ENCODE measurements at places on chromosomes 12 and 14.

DNA sequence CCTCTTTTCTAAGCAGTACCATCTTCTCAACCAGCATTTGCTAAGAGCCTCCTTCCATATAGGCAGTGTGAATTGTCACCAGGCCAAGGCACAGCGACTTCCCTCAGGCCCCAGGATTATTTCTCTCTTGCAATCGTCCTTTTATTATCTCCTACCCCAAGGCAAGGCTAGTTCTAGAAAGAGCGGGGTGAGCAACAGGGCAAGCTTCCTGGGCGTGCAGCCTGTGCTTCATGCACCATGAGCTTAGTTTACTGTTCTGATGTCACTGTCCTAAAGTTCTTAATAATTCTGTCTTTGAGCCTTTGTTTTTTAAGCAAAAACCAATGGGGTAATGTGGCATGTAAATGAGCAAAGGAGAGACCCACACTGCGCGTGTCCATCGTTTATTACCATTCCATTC, 27.9 kb downstream of the DUSP6 start:
- DNase-seq = no peak

- DNase-seq = no peak
Measured at GRCh38 chr14:101151226-101151926, 247.9 kb upstream of the RTL1 start.

GRCh38 chr14:22910916-22911315, 8.0 kb downstream of the RBM23 start:
- no peak for DNase-seq

- DNase-seq = no peak
Measured at GRCh38 chr12:48965298-48965838, 6.2 kb downstream of the WNT10B start.

DNA sequence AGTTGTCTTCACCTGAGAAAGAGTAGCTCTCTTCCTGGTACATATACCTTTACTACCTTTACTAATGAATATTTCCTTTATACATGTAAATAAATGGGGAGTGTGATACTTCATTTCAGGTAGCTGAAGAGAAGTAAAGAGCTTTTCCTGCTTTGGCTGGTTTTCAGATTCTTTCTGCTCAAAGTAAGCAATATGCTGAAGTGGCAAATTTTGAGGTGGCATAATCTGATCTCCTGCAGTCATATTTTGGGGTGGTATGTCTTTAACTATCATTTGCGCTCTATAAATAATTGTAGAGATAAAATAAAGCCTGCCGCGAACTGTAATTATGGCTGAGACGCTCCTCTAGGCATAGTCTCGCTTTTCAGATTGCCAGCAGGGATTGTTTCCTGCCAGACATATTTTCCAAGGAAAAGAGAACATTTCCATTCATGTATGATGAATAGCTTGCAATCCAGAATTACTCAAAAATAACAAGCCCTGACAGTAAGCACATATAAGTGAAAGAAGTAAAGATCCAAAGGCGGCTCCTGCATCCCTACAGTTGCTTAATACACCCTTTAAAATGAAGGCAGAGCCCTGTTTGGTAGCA, 200.7 kb downstream of the C12orf50 start:
- DNase-seq = no peak

DNA sequence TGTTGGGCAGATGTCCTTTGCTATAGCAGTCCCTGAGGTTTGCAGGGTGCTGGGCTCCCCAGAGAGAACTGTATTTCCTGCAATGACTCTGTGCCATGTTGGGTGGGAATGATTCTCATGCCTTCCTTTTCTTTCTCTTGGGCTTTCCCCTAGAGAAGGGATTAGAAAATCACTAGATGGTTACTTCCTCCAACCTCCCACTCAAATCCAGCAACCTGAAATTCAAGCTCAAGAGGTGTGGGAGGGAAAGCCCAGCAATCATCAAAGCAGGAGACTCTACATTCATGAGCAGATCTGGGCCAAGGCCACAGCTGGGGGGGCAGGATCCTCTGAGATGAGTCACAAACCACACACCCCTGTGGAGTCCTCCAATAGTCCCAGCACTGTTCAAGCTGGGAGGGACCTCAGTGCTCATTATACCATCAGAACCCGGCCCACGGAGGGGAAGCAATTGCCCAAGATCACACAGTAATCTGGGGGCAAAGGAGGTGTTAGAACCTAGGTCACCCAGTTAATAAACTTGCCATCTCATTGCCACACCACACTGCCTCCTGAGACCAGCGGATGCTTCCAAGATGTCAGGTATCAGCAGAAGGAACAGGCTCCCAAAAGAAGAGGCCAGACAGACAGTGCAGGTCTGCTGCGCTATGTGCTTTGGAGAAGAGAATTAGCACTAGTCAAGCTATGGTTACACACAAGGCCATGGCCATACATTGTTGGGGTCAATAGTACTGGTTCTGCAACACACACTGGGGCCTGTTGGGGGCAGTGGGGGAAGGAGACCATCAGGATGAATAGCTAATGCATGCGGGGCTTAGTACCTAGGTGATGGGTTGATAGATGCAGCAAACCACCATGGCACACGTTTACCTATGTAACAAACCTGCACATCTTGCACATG, 65.7 kb downstream of the TTC9 start:
- DNase-seq = no peak

DNA sequence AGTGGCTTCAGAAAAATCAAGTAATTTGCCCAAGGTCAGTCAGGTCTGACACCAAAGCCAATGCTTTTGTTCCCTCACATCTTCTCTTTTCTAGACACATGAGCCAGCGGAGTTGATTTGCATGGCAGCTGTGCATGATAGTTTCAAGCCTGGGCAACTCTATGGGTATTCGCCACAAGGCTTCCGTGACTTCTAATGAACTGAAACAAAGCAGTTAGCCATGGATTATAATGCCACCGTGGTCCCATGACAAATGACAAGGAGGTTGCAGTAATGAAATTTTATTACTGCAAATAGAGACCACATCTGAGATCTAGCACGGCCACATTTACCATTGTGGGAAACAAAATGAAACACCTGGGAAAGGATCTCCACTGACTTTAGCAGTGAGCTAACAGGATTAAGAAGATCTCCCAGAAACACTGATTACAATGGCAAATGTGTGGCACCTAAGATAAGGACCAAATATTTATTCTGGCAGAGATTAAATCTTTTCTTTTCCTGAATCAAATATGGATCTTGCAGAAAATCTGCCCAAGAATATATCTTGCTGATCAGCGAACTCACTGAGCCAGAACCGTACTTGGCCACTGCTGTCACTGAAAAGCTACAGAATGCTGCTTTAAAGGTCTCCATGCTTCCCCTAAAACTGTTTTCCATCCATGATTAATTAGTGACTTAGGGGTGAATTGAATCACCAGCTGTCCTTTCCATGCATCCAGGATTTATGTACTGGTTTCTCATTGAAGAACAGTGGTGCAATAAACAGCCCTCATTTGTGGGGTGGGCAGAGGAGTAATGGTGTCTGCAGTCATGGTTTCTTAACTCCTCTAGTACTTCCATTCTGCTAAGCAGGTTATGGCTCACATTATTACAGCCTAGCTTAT, 551.0 kb downstream of the DIO2 start:
- no peak for DNase-seq

DNA sequence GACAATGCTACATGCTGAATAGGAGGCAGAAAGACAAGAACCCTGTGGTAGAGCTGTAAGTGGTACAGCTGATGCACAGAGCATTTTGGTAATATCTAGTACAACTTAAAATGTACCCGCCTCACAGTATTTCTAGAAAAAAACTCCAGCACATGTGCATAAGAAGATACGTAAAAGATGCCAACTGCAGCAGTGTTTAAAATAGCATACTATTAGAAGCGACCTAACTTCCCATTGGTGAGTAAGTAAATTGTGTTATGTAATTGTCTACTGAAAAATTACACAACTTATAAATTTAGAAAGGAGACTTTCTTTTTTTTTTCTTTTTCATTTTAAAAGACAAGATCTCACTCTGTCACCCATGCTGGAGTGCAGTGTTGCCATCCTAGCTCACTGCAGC, 114.3 kb upstream of the CAND1 start:
- no peak for DNase-seq

- DNase-seq = no peak
Measured at GRCh38 chr12:70032076-70032475, 207.0 kb downstream of the MYRFL start.

GRCh38 chr12:79155683-79156082, 291.1 kb downstream of the SYT1 start:
- no peak for DNase-seq

GRCh38 chr12:121245951-121246350, 36.0 kb downstream of the P2RX4 start:
- DNase-seq = no peak

- no peak for DNase-seq
Measured at GRCh38 chr14:93155667-93156066, 29.0 kb downstream of the MOAP1 start.

- DNase-seq = no peak
Measured at GRCh38 chr12:87760943-87761342, 268.3 kb downstream of the C12orf50 start.

GRCh38 chr12:80087486-80088213, 11.7 kb upstream of the OTOGL start:
- no peak for DNase-seq

- peak; percentile 26 for DNase-seq
Measured at GRCh38 chr14:74518221-74518620, 24.7 kb downstream of the ISCA2 start.

DNA sequence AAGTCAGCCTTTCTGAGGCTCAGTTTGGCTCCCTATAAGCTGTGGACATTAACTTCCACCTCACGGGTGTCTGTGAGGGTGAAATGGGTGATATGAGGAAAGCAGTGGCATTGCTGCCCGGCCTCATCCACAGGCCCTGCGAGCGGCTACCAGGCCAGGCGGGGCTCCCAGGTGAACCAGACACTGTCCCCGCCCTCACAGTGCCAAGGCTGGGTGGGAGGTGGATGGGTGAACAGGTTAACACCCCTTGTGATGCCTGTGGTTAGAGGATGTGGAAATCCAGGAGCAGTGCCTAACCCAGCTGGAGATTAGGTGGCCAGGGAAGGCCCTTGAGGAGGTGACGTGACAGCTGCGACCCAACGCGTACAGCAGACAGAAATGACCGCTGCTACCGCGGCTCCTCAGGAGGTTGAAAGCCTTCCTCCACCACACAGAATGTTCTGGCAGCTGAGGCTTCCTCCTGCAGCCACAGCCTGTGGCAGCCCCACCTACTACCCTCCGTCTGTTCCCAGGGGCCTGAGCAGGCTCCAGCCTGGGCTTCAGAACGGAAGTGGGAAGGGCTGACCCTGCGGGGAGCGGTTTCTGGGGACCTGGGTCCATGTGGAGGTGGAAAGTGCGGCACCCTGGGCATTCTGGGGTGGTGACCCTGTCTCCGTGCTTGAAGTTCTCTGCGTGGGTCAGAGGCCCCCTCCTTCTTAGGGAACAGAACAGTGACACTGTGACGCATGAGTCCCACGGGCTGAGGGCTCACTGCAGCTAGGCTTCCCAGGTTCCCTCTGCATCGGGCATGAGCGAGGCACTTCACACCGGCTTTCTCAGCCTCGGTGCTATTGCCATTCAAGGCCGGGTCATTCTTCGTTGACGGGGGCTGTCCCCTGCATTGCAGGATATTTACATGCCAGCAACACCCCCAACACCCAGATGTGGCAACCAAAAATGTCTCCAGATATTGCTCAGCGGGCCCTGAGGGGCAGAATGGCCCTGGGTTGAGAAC, 9.7 kb downstream of the MMAB start:
- no peak for DNase-seq

DNA sequence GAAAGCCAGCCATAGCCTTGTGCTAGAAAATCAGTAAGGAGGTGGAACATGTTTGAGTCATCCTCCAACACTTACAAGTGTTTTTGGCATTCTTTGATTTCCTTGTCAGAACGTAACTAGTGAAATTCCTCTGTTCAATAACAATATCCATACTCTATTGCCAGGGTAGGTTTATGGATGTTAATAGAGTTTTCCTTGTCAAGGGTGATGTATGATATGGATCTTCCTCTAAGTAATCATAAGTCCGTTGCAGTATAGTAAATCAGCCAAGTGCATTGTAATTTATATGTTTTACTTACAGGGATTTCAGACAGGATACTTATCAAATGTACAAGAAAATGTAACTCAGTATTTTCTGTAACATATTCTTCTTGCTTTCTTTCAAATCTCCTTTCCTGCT, 19.4 kb downstream of the NAV3 start:
- DNase-seq = no peak

- DNase-seq = no peak
Measured at GRCh38 chr14:53209370-53209769, 56.2 kb upstream of the DDHD1 start.

- DNase-seq = no peak
Measured at GRCh38 chr12:130184404-130185090, 22.3 kb downstream of the FZD10 start.

GRCh38 chr14:102900631-102901571, 21.6 kb upstream of the AMN start:
- no peak for DNase-seq

GRCh38 chr12:122834921-122835749, at the start of gene HIP1R:
Gene HIP1R (plus strand): TSS chr12:122835457. CDS start chr12:122835551, 94 bp downstream.
- DNase-seq = no peak
